M059J (cell line): ENCODE measurements at places on chromosomes 2 and 18.
A peak's percentile ranks its signal among the peaks of the same experiment; 100 is the strongest.

DNA sequence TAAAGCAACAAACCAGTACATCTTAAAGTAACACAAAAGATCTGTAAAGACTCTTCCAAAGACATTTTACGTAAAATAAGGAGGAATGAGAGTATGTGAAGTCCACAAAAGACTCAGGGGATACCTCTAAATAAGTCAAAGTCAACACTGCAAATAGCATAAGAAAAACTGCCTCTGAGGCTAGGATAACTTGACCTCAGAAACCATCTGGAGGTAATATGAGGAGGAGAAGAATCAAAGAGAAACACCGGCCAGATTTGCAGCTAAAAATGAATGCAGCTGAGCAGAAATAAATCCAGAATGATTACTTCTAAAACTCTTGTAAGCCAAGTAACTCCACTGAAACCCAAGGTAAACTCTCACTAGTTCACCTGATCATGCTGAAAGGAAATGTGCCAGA, 52.2 kb upstream of the ERMN start:
- no peak for DNase-seq

GRCh38 chr2:99490623-99491461, 1.0 kb upstream of the REV1 start:
- no peak for DNase-seq

- DNase-seq: no peak
Measured at GRCh38 chr2:17958466-17959092, 80.1 kb downstream of the KCNS3 start.

DNA sequence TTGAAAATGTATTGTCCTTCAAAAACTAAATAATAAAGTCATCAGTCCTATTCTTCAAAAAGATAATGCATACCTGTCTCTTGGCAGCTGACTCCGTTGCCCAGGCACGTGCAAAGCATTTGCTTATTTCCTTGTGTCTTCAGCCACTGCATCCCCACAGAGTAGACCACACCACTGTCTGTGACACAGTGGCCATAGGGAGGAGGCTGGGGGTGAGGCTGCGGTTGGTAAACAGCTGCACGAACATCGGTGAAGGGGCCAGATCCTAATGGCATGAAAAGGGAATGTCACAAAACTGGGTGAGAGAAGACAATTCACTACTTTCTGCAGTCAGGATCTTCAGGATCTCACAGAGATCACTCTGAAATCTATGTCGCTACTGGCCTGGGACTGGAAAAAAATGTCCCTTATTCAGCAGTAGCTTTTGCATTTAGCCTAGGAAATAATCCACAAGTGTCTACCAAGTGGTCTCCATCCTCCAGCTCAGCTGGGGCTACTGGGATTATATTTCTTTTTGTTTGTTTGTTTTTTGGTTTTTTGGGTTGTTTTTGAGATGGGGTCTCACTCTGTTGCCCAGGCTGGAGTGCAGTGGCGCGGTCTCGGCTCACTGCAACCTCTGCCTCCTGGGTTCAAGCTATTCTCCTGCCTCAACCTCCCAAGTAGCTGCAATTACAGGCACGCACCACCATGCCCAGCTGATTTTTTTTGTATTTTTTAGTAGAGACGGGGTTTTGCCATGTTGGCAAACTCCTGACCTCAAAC, 10.7 kb downstream of the FN1 start:
- DNase-seq: no peak

GRCh38 chr2:205686783-205687640, 4.7 kb downstream of the NRP2 start:
- DNase-seq: no peak

DNA sequence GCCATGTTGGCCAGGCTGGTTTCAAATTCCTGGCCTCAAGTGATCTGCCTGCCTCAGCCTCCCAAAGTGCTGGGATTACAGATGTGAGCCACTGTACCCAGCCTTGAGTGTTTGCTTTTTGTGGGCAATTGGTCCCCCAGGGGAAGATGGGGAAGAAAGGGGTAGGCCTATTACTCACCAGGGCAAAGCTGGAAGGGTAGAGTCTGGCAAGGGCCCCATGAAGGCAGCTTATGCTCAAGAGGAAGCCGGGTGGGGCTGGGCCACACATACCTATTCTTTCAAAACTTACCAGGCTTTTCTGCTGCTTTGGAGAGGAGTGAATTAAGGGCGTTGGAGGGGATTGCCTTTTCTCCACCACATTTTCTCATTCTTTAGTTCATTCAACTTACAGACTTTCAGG, 24.5 kb upstream of the CD28 start:
- peak; percentile 78 for DNase-seq

DNA sequence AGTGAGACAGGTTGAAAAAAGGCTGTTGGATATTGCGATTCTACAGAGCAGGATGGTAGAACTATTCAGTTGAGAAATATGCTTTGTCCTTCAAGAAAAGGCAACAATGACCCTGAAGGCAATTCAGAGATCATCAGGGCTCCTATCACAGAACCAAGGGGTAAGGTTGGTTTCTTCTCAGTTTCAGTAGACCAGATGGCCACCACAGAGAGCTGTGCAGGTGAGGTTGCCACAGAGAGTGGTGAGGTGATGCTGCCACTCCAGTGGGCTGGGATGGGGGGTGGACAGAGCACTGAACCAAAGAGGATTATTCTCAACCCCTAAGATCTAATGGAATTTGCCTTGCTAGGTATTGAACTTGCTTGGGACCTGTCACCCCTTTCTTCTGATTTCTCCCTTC, 64.6 kb upstream of the ZBTB7C start:
- no peak for DNase-seq

- DNase-seq: no peak
Measured at GRCh38 chr2:150919901-150920300, 341.8 kb downstream of the RBM43 start.

DNA sequence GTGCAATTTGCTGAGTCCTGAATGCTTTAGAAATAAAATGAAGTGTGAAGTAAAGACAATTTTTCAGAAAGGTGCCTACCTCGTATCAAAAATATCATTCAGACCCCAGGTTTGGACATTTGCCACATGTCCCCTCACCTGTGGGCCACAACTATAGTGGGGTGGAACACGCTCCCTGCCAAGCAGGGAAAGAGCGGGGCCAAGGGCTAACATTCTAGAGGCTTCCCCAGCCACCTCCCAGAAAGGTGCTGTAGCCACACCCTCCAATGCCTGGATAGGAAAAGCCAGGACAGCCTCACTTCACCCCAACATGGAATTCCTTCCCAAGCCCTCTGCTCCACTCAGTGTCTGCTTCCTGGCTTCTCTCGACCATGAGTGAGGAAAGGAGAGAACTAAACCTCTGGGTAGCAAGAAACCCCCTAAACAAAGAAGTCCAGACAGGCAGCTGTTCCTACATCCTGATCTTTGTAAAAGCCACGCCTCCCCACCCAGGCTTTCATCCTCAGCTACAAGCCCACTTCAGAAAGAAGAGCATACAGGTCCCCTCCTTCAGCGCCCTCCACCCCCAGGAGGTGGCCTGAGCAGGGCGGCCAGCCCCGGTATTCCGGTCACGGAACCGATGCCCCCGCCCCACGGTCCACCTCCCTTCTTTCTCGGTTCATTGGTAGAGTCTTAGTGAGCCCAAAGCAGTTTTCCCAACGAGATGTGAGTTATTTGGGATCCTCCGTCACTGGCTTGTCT, 2.1 kb downstream of the COL6A3 start:
- no peak for DNase-seq

DNA sequence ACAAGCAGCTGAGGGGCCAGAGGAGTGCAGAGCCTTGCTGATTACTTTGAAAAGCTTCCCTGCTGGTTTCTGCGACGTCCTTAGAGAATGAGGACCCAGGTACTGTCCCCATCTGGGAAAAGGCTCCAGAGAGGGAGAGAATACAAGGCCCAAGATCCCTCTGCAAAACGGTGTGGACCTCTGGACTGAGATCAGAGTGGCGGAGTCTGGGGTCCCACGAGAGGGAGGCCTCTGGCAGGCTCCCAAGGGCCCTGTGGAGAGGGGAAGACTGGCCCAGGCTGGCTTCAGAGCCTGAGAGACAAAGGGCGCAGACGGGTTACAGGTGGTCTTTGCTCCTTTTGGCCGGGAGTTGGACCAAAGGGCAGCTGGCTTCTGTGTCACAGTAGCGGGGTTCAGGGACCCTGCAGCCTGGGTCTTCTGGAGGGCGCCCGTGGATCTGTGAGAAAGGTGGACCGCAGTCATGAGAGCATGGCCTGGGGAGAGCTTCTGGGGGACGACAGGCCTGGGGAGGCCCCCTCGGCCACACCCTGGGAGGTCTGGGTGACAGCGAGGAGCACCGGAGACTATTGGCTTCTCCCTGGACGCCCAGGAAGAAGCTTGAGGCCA, 805 bp downstream of the SNORC start:
- no peak for DNase-seq
